NCI-H1048 (cell line): ENCODE measurements at places on chromosomes 3 and 15.

- DNase-seq = no peak
These were observed 34.0 kb downstream of the PXK start for GRCh38 chr3:58366699-58367098.

- DNase-seq = no peak
These were observed 33.1 kb downstream of the TP63 start for GRCh38 chr3:189664311-189664710.

DNA sequence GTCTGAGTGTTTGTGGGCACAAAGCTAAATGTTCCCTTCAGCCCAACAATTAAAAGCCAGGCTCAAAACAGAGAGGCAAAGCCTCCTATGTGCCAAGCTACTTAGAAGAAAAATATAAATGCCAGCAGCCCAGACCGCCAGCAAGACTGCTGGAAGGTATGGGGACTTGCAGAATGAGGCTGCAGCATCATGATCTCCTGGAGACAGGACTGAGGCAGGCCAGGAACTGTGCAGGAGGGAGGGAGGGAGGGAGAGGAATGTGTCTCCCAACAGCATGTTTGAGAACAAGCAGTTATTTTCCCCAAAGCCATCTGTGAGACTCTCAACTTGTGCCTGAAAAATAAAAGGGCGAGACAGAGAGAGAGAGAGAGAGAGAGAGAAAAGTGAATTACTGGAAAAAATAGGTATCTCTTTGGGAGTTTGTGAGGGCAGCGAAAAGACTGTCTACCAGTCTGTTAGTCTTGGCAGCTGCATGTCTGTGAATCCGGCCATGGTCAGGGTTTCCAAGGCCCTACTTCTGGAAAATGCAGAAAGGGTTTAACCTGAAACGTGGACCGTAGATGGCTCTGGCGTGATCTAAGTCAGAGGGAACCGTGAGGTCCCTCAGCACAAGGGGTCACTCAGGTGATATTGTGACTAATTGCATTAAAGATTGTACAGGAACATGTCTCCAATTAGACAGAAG lies 139.7 kb upstream of the COL8A1 start:
- DNase-seq = no peak

DNA sequence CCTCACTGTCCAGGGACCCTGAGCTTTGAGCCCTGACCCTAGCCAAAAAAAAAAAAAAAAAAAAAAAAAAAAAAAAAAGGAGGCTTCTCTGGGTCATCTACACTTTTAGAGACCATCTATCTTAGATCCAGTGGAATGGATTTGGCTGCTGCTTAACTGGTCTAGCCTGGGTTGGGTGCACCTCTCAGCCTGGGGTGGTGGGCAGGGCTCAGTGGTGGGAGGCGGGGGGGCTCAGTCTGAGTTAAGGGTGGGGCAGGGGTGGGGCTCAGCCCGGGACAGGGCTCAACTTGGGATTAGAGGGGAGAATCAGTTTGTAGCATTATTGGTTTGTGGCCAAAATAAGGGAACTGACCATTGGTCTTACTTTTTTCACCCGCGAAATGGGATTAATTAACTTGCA lies 139.2 kb downstream of the TPRA1 start:
- DNase-seq = no peak

- DNase-seq = no peak
These were observed 16.8 kb downstream of the ARMC8 start for GRCh38 chr3:138203938-138204337.

GRCh38 chr15:36758800-36759199 lies 179.4 kb downstream of the CDIN1 start:
- no peak for DNase-seq

GRCh38 chr15:59894835-59895234 lies 109.3 kb upstream of the FOXB1 start:
- DNase-seq = no peak

GRCh38 chr15:91853948-91854638 lies 585 bp downstream of the SLCO3A1 start:
- no peak for DNase-seq

DNA sequence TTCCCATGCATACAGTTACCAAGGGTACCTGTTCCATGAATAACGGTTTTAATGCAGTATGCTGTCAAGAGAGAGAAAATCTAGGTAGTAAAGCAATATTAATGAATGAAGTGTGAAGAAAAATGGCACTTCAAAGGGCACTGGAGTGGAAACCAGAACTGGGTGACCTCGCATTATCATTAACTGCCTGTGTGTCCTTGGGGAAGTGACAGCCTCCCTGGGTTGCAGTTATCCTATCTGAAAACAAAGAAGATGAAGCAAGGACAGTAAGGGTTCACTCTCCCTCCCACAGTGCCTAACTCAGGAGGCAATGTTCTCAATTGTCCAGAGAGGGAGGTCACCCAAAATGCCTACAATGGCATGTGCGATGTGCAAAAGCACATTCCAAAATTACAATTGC lies 15.1 kb downstream of the MTHFS start:
- no peak for DNase-seq

GRCh38 chr3:69906351-69906966 lies 93.1 kb upstream of the SAMMSON start:
- DNase-seq = no peak

- no peak for DNase-seq
These were observed 86.9 kb upstream of the TCF12 start for GRCh38 chr15:56831467-56832005.

- DNase-seq = no peak
These were observed 648.7 kb upstream of the CCDC54 start for GRCh38 chr3:106728315-106729098.

DNA sequence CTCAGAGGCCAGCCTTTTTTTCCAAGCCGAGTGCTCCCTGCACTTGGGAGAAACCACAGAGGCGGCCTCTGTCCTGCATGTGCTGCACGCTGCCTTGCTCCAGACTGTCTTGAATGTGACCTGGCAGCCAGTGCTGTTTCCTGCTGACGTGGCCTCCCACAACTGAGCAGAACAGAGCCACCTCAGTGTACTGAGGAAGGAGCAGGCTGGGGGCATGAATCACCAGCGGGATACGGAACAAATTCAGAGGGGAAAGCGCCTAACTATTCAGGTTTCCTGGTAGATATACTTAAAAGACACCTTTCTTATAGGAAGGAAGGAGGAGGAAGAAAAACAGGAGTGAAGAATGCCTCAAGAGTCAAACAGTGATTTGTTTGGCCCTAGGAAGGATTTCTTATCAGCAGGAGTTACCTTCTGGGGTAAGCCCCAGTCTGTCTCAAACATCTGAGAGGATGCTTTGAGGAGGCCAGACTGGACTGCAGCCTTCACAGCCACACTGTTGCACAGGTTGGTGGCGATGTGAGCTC lies 114.0 kb downstream of the FNDC3B start:
- DNase-seq = no peak

GRCh38 chr15:67174864-67175573 lies 79.4 kb downstream of the AAGAB start:
- DNase-seq = no peak

GRCh38 chr15:93800805-93801204 lies 430.6 kb upstream of the MCTP2 start:
- no peak for DNase-seq

GRCh38 chr15:55320238-55320550 lies 1.2 kb downstream of the PIGB start:
- no peak for DNase-seq

GRCh38 chr3:17655743-17656142 lies 86.7 kb downstream of the TBC1D5 start:
- no peak for DNase-seq

- no peak for DNase-seq
These were observed 123.4 kb downstream of the ATP10A start for GRCh38 chr15:25739687-25740121.

DNA sequence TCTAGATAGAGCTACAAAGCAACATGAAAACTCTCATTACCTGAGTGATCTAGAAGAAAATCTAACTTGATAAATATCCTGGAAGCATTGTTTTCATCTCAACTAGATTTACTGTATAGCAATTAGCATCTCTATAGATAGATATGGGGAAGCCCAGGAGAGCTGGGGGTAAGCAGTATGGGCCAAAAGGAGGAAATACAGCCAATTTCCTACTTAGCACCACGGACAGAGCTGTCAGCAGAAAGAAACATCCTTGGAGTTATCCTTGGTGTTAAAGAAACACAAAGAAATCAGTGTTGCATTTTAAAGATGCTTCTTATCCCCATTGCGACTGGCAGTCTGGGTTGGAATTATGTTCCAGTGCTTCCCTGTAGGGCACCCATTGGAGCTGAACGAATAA lies 126.2 kb downstream of the TIGIT start:
- no peak for DNase-seq

DNA sequence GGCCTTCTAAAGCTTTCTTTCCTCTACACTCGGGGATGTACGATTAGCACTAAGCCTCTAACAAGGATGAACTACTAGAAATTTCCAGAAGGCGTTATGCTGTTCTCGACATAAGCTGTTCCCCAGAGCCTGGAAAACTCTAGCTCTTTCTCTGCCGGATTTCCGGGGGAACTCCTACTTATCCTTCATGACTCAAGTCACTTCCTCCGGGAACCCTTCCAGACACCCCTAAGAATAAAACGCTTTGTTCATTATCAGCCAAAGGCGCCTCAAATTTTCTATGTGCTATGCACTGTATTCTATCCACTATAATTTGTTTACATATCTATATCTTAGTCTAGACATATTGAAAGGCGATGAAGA lies 455 bp upstream of the SNAP23 start:
- no peak for DNase-seq

DNA sequence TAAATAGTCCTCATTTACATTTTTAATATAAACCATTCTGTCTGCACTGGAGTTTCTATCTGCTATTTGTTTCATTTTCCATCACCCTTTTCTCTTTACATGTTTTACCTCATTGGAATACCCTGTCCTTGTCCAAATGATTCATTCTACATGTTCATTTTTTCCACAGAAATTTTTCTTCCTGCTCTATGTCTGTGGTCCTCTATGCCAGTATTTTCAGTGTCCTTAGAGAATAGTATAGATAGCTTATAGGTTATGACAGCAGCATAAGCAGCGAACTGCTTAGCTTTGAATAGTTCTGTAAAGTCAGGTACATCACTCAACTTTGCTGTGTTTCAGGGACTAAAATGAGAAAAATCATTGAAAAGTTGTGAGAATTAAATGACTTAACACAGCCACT lies 742.3 kb upstream of the CBLB start:
- DNase-seq = no peak

DNA sequence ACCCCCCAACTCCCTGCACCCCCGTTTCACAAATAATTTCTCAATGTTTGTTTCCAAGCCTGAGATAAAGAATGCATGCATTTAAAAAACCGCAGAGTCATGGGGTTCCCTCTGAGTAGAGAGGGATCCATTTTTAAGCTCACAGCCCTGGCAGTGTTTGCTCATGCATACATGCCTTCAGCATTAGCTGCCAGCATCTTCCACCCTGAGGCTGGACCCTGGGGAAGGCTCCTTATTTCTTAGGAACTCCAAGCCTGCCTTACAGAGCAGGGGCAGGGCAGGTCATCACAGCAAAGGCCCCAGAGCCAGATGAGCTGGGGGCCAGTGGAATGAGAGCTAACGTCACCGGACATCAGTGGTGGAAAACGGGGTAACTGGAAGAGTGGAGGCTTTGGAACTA lies 31.3 kb downstream of the TLE3 start:
- DNase-seq = no peak

- no peak for DNase-seq
These were observed 52.1 kb downstream of the EDEM1 start for GRCh38 chr3:5239602-5240001.

- no peak for DNase-seq
These were observed 3.7 kb upstream of the SH3BP5 start for GRCh38 chr3:15336057-15336456.

GRCh38 chr15:40746916-40747418 lies 8.1 kb downstream of the RMDN3 start:
- DNase-seq = no peak

DNA sequence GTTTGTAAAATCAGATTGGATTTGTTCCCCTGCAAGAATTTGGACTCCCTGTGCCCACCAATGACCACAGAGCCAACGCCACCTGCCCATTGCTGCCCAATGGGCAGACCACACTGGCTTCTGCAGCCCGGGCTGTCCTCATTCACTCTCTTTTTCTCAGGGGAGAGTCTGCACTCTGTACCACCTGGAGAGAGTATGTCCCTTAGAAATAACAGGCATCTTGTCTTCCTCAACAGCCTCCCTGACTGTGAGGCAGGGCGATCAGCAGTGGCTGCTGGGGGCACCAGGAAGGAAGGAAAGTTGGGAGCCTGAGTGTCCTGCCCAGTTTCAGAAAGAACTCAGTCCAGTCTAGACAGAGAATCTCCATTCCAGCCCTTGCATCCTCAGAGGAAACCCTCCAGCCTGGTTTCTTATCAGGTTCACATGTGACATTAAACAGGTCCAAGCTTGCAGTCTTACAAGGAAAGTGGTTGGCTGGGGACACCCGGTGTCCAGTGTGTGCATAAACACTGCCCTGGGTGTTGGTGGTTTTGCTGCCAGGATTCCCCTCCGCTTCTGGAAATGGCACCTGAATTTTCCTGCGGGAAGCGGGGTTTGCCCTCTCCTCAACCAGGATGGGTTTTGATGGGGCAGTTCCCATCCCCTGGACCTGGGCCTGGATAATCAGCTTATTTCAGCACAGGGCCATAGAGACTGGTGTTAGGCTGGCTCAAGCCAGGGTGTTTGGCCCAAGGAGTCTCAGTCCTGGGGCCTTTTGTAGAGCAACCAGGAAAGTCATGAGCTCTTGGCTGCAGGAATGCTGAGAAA lies 37.2 kb downstream of the SSUH2 start:
- no peak for DNase-seq

GRCh38 chr15:81363718-81364500 lies 10.1 kb downstream of the TMC3 start:
- DNase-seq = no peak

DNA sequence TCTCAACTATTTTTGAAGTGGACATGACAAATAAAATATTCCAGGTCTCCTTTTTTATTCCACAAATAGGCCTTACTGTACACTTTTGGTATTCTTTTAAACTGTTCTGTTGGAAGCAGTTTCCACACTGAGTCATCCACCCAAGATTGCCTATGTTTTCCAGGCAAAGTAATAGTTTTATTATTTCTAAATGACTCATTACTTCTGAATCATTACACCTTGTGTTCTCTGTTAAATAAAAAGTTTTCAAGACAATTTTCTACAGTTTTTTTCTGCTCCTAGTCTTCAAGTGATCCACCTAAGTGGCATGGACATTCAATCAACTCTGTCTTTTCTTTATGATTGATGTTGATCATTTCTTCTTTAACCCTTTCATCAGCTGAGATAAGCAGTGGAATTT lies 26.5 kb downstream of the PPP2R3A start:
- no peak for DNase-seq

GRCh38 chr15:45113380-45113990 lies 487 bp downstream of the DUOX2 start:
- DNase-seq = no peak

GRCh38 chr3:72127844-72128243 lies 342.9 kb upstream of the PROK2 start:
- DNase-seq = no peak

- DNase-seq = no peak
These were observed 83.5 kb upstream of the BCL6 start for GRCh38 chr3:187828579-187829452.

GRCh38 chr3:149646181-149646766 lies 11.6 kb downstream of the WWTR1 start:
- no peak for DNase-seq

GRCh38 chr3:111961461-111962164 lies 17.2 kb upstream of the ABHD10 start:
- DNase-seq = no peak

- DNase-seq = no peak
These were observed 84.3 kb downstream of the KLHL25 start for GRCh38 chr15:85710340-85710842.
